ENCODE measurements at places on chromosomes 1 and 21. TPM values are rescaled to one million over a fixed set of nuclear protein-coding genes. Genes with fewer than 3 reads are reported as not detected.

PPFIA4 gene
- 0.43 TPM for total RNA-seq

ZYG11B gene
- total RNA-seq: 7.3 TPM

ITGB2 gene
- total RNA-seq: 0.70 TPM

OR14I1 gene
- total RNA-seq: not detected

TARS2 gene
- 25.0 TPM for total RNA-seq

TIPRL gene
- total RNA-seq: 33.9 TPM

MTF2 gene
- 12.3 TPM for total RNA-seq

KRTAP7-1 gene
- total RNA-seq: not detected

SPRTN gene
- 12.9 TPM for total RNA-seq

BMP8B gene
- total RNA-seq: 5.3 TPM

All from A549 treated with Hydrocortisone at 1 μM for 4 hours (cell line).